Naive thymus-derived CD8-positive, alpha-beta T cell (primary cell): ENCODE measurements at places on chromosomes 16 and 17. TPM values are rescaled to one million over a fixed set of nuclear protein-coding genes. Genes with fewer than 3 reads are reported as not detected.

Gene CEP295NL
- total RNA-seq = 0.86 TPM

Gene SLC38A8
- not detected for total RNA-seq

Gene TLCD1
- total RNA-seq = 0.88 TPM

GRCh38 chr17:76678330-76678729, 32.4 kb downstream of the MXRA7 start:
- DNase-seq = no peak
- H3K27me3 ChIP-seq = no peaks in the 10 kb centered on the region
- H3K4me3 ChIP-seq = no peak overlapping the region
- H3K4me1 ChIP-seq = peaks cover 29% of the 10 kb centered on the region
- H3K27ac ChIP-seq = no peak overlapping the region

GRCh38 chr17:51258756-51259563, 889 bp downstream of the MBTD1 start:
- no peaks in the 10 kb centered on the region for H3K27me3 ChIP-seq
- H3K4me1 ChIP-seq = peaks cover 69% of the 10 kb centered on the region
- H3K4me3 ChIP-seq = peak overlapping the region; percentile 99

- no peaks in the 10 kb centered on the region for H3K4me1 ChIP-seq
- H3K27me3 ChIP-seq = peaks cover 25% of the 10 kb centered on the region
Measured at GRCh38 chr17:51703361-51704341, 443.3 kb downstream of the UTP18 start.

DNA sequence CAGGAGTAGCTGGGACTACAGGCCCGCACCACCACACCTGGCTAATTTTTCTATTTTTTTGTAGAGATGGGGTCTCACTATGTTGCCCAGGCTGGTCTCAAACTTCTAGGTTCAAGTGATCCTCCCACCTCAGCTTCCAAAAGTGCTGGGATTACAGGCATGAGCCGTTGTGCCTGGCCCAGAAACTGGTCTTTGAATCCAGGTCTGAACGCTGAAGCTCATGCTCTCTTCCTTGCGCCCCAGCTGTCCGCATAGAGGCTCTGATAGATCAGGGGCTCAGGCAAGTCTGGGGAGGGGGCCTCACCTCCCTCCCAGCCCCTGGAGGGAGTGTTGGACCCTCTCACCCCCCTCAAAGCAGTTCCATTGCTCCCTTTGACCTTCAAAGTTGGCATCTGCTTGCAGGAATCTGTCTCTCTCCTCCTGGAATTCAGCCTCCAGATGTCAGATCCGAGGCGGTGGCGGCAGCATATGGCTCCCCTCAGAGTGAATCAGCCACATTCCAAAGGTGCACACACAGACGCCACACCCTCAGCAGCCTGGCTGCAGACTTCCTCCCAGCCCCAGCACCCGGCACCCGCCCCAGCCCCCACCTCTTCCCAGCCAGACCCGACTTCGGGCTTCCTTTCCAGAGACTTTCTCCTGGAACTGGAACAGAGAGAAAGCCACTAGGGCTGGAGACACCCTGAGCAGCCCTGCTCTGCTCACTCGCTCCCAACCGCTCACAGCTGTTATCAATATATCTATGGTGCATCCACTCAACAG, 16.9 kb upstream of the GLIS2 start:
- H3K4me1 ChIP-seq = peaks cover 12% of the 10 kb centered on the region
- H3K4me3 ChIP-seq = no peak overlapping the region
- H3K36me3 ChIP-seq = peaks cover 9% of the 10 kb centered on the region
- no peak for DNase-seq
